Mucosa of descending colon (tissue), 3 donors: ENCODE measurements at places on chromosomes 4 and X. TPM values are rescaled to one million over a fixed set of nuclear protein-coding genes. Genes with fewer than 3 reads are reported as not detected.

DNA sequence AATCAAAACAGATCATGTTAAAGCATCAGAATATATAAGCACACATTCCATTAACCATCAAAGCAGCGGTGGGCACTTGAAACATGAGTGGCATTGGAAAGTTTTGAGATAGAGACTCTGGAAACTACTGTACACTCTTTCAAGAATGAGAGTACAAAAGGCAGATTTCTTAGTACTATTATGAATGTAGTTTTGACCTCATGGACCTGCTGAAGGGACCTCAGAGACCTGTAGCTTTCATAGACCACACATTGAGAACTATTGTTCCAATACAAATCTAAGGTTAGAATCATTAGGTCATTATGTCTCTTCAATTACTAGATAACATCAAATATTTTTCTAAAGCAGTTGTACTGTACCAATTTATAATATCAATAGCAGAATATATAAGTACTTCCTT is 283.6 kb downstream of the RPA4 start:
- no peak for DNase-seq

- DNase-seq: no peak
Observed at GRCh38 chr4:47484168-47484567, 907 bp upstream of the ATP10D start.

DNA sequence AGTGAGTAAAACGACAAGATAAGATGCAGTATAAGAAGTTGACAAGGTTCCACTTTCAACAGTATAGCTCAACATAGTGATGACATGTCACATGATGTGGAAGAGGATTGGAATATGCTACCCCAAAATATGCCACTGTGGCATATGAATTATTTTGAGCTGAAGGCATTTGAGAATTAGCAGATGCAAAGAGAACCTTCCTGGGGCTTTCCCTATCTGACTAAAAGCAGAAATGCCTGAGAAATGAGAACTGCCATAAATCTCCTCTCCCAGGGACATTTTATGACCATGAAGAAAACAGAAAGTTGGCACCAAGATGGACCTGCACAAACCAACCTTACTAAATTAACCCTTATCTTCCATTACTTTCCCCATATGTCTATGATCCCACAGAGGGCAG is 24.8 kb downstream of the CDKN2AIP start:
- DNase-seq: no peak

SRPX2 gene
- 3.3 TPM for total RNA-seq

CSAG2 gene
- not detected for total RNA-seq
